Fibroblast of villous mesenchyme (primary cell): ENCODE measurements at places on chromosomes 3 and 15. TPM values are rescaled to one million over a fixed set of nuclear protein-coding genes. Genes with fewer than 3 reads are reported as not detected.

RBMS3 gene
- total RNA-seq, result 64.1 and 85.9 TPM in 2 replicates

HRG gene
- not detected in 2 replicates for total RNA-seq

MEGF11 gene
- under 0.01 TPM in 1 of 2 replicates, not detected in the other for total RNA-seq

TRPM1 gene
- total RNA-seq, result under 0.01 TPM in 1 of 2 replicates, not detected in the other

TGM5 gene
- total RNA-seq, result not detected in 2 replicates

SI gene
- not detected in 2 replicates for total RNA-seq

SNX22 gene
- under 0.01 and 0.32 TPM in 2 replicates for total RNA-seq

IL12A gene
- 0.64 and 2.2 TPM in 2 replicates for total RNA-seq

- peak; percentile 19 for DNase-seq
Measured at GRCh38 chr3:149736175-149736952, 15.9 kb downstream of the COMMD2 start.

DNA sequence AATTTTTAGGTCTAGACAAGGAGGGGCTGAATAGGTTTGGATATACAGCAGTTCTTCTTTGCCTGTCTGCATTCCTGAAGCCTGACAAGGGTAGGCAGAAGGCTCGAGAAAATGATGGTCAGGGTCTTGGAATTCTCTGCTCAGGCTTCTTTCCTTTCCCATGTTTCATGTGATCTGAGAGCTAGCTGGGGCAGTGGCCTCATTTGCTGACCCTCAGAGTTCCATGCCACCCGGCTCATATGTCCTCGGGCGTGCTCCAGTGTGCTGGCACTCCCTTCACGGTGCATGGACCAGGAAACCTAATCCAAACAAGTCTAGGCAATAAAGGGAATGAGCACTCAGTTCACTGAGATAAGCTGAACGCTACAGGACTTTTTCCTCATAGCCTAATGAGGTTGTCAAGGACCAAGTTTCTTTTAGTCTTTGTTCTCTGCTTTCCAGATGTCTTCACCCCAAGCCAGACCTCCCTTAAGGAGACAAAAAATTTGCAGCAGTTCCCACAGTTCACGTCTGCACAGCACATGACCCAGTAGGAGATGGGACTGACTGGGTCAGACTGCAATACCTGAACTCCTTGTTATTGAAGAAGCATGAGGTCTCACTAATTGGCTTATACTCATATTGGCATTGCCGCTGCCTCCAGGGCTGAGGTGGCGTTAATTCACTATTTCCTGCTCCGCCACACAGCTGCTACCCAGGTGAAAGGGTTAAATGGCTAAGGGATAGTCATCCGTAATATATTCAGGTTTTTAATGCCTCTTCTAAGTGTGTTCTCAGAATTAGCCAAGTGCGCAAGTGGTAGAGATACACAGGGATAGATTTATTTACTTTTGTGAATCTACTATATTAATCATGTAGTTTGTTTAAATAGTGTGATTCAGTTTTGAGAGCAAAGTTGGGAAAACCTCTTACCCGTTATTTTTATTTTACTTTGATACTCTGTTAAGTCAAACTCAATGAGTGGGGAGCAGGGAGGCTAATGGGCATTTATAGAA, 15.3 kb upstream of the RTP4 start:
- no peak for DNase-seq

GRCh38 chr3:23949784-23950183, 4.7 kb downstream of the NR1D2 start:
- DNase-seq, result no peak

- no peak for DNase-seq
Measured at GRCh38 chr3:156290924-156291271, 170.5 kb downstream of the KCNAB1 start.

- no peak for DNase-seq
Measured at GRCh38 chr3:24958910-24959447, 464.3 kb upstream of the THRB start.

DNA sequence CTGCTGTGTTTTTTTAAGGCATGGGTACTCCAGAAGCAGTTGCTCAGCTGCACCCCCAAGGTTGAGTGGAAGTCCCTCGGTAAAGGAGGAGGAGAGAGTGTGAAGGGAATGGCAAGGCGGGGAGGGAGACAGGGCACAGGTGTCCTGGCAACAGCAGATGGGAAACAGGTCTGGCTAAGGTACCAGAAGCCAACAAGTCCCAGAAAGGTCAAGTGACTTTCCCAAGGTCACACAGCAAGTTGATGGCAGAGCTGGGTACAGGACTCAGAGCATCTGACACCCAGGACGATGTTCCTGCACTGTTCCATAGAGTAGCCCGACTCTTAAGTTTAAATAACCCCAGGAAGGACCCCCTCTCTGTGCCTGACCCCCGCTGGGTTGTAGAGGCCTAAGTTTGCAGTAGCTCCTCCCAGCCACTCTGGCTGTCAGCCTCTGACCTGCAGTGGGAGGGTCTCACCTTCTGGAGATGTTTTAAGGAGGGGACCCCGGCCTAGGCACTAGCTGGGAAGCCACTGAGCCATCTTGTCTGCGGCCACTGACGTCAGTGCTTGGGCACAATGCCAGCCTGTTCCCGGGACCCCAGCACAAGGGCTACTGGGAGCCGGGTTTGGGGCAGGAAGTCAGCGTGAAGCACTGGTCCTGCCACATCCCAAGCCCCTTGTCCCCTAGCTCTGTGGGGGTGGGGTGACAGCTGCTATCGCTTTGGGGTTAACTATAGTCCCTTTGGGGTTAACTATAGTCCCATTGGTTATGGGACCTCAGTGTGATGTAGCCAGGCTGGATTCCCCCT, 10.5 kb downstream of the CSK start:
- DNase-seq, result no peak

DNA sequence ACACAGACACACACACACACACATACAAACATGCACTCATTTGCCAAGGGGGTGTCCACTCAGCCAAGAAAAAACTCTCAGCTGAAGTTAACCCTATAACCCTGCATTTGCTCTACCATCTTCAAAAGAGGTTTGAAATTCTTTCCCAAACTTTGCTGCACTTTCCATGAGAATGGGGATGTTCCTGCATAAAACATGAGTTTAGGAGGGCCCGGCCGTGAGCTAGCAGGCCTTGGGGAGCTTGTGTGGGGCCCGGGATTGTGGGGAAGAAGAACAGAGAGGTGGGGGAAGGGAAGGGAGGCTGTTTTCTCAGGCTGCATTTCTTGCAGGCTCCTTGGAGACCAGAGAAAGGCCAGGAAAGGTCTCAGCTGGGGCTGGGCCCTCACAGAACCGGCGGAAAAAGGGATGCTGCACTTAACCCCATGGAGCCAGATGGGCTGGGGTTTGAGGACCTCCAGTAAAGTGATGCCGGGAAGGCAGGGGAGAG, 40.8 kb downstream of the SEMA5B start:
- DNase-seq, result no peak

GRCh38 chr3:185399737-185400667, 37.1 kb downstream of the MAP3K13 start:
- no peak for DNase-seq

DNA sequence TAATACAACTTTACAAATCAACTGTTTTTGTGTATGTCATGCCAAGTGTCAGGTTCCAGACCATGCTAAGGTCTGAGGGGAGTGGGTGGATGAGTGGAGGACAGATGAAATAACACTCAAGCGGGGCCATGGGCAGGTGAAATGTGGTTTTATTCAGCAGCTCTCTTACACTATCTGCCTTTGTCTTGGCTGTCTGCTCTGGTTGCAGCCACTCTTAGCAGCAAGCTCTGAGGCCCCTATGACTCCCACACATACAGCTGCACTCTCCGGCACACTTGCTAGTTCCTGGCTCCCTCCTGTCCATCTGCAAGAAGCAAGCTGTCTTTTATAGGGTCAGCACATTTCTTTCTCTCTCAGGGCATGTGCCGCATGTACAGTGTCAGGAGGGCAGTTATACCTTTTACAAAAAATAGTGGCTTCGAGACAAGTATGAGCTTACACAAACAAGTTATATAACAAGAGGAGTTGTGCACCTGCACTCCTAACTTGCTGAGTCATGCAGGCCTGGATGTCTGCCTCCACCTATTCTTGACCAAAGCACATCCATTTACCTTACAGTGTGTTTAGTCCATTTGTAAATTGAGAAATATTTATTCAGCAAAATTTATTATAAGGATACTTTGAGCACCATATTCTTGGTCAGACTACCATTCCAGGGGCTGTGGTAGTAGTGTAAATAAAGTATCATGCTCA, 683.7 kb upstream of the CBLB start:
- peak; percentile 7 for DNase-seq

DNA sequence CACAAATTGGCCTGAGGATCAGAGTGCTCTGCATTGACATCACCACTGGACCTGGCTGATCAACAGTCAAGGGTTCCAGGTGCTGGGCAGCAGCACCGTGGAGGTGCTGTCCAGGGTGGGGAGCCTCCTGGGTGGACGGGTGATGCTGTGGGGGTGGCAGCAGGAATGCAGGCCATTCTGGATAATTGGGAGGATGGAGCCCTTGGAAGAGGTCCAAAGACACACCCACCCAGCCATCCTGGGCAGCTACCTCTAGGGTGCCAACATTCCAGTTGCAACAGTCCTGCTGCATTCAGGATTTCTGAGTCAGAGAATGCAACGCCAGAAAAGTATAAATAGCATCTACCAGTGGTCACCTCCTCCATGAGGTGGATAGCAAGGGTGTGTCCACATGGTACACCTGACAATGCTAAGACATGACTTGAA, 26.8 kb downstream of the STARD5 start:
- DNase-seq, result no peak

GRCh38 chr3:21722301-21722700, 28.7 kb downstream of the ZNF385D start:
- no peak for DNase-seq

DNA sequence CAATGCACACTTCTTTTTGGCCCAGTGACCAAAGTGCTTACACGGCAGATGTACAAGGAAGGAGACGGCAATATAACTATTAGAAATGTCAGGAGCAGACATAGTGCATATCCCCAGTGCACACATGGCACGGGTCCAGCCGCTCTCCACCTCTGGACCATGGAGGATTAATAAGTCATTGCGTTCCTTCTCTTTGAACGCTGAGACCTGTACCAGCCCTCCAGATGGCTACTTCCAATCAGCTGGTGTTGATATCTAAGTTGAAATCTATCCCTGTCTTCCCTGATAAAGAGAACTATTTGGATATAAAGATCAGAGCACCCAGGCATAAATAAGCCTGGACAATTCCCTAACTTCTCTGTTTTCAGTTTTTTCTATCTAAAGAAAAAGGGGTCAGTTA, 212.5 kb downstream of the CADPS start:
- no peak for DNase-seq

GRCh38 chr15:29919380-29919881, 97.2 kb upstream of the TJP1 start:
- DNase-seq, result no peak

DNA sequence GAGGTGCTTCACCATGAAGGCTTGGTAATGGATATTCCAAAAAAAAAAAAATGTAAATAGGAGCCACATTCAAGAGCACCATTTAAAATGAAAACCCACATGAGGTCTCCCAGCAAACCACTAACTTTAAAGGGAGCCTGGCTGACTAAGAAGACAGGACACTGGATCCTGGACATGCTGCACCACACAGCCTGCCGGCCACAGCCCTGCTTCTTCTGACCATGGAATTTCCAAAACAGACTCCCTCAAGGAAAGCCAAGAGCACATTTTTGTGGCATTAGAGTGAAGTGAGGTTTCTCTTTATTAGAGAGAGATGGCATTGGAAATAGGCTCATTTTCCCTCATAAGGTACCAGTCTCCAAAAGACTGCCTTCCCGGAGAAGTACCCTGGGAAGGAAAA, 113.9 kb downstream of the RORA start:
- DNase-seq, result no peak

DNA sequence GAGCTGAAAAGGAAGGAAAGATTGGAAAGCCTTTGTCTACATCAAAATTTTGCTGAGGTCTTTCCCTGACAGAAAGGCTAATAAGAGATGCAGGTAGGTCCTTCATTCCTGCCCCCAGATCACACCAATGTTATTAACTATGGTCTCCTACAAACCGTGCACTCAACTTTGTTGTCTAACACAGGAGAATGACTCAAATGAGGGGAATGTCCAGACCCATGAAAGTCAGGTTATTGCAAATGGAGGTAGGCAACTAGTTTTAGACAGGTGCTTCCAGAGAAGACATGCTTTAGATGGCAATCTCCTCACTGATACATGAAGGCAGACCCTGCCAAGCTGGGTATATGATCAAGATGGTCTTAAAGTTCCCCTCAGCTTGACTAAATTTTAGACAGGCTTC, 51.0 kb downstream of the NFKBIZ start:
- DNase-seq, result no peak

GRCh38 chr15:85514413-85514812, 134.0 kb downstream of the AKAP13 start:
- no peak for DNase-seq

GRCh38 chr15:98671060-98672008, 23.0 kb downstream of the IGF1R start:
- DNase-seq, result peak; percentile 83

- no peak for DNase-seq
Measured at GRCh38 chr3:155316426-155316825, 22.9 kb upstream of the STRIT1 start.

GRCh38 chr15:80003934-80004472, 33.0 kb upstream of the BCL2A1 start:
- DNase-seq, result no peak

GRCh38 chr3:16064642-16065414, 109.7 kb upstream of the GALNT15 start:
- DNase-seq, result peak; percentile 91

DNA sequence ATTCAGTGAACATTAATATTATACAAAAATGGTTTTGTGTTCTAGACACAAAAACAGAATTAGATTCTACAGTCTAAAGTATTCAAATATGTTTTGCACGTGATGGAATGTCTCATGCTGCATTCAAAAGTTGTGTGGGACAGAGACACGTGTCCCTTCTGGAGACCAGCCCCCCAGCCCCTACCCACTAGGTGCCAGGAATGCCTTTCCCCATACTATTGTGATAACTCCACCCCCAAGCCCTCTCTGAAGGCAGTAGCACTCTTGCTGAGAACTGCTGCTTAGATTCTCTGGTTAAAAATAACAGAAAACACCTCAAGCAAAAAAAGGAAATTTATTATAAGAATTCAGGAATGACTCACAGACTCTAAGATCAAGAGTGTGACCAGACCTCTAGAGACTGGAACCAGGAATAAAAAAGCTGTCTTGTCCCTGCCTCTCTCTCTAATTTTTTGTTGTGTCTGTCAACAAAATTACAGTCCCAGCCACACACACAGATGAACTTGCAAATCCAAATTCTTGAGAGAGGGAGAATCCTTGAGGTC, 57.7 kb downstream of the PXYLP1 start:
- DNase-seq, result no peak

GRCh38 chr15:22262613-22263020, 182.3 kb downstream of the OR4M2 start:
- peak; percentile 76 for DNase-seq

- peak; percentile 33 for DNase-seq
Measured at GRCh38 chr15:68303560-68304436, 26.3 kb downstream of the FEM1B start.

GRCh38 chr15:42024303-42024702, 3.5 kb upstream of the PLA2G4E start:
- no peak for DNase-seq

GRCh38 chr15:80887148-80887547, 102.5 kb downstream of the MESD start:
- DNase-seq, result no peak
